ENCODE measurements at places on chromosomes 16 and 17.

- no peak for DNase-seq
These were observed 4.3 kb downstream of the SPPL2C start for GRCh38 chr17:45848868-45849535.

DNA sequence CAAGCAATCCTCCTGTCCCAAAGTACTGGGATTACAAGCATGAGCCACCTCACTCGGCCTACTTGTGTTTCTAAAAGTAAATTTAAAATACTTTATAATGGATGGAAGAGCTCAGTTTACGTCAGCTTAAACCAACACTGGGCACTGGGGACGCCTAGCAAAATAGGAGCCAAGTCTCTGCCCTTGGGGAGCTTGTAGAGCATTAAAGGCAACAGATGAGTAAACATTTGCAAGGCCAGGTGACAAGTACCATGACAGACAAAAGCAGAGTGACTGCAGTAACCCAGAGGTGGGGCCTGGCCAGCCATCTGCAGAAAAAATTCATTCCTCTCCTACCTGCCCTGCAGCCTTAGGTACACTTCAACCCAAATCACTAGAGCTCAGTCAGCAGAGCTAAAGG, 12.1 kb upstream of the NLK start:
- no peak for DNase-seq

- DNase-seq, result no peak
These were observed 47.3 kb downstream of the RPH3AL start for GRCh38 chr17:305090-305976.

GRCh38 chr16:72991211-72991610, 56.7 kb downstream of the ZFHX3 start:
- no peak for DNase-seq

DNA sequence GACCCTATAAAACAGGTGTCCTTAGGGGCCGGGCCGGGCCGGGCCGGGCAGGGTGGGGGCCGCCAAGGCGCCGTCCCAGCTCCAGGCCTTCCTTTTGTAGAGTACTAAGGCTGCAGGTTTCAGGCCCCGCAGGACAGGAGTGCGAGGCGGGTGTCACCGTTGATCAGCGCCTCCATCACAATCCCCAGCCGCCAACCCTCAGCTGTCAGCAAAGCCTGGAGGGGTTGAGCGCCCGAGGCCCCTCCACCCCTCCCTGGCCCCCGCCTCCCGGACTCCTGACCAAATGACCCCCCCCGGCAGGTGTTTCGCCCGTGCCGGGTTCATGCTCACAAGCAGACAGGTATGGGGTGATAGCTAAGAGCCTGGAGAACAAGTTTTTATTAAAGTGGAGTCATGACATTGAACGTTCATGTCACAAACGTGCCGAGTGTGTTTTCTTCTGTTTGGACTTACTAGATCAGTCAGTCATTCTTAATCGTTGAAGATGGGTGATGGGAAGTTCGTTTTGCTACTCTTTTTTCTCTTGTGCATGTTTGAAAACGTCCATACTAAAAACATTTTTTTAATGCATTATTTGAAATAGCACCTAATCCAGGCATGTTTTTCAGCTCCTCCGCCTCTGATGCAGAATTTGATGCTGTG, 534 bp downstream of the ARL2BP start:
- DNase-seq, result no peak

GRCh38 chr17:69884356-69884755, 190.7 kb upstream of the KCNJ16 start:
- no peak for DNase-seq

GRCh38 chr17:28700830-28701492, 10.7 kb downstream of the PROCA1 start:
- no peak for DNase-seq

- no peak for DNase-seq
These were observed 127.3 kb downstream of the PRKCA start for GRCh38 chr17:66429680-66430079.

GRCh38 chr17:13812350-13812749, 210.6 kb upstream of the HS3ST3A1 start:
- no peak for DNase-seq

GRCh38 chr17:70021726-70022125, 53.3 kb upstream of the KCNJ16 start:
- DNase-seq, result no peak

DNA sequence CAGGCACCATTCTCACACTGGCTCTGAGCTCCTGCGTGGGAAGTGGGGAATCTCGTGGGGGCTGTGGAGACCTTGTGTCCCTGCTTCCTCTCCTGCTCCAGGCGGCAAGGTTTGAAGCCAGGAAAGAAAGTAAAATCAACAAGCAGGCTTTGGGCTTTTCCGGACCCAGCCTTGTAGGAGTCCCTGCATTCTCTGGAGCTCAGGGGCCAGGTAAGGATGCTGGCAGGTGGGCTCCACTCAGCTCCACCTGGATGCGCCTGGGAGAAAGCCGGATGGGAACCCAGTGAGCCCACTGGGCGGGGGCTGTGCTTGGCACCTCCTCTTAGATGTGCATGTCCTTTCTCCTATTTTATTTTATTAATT, 362.5 kb downstream of the SEC14L1 start:
- no peak for DNase-seq

DNA sequence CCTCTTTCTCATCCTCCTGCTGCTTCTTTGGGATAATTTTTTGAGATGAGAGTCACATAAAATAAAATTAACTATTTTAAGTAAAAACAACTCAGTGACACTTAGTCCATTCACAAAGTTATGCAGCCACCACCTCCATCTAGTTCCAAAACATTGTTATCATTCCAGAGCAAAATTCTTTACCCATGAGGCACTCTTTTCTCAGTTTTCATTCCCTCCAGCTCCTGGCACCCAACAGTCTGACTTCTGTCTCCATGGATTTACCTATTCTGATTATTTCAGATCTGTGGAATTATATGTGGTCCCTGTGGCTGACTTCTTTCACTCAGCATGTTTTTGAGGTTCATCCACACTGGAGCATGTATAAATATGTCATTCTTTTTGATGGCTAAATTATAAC, 239.9 kb upstream of the DYNLRB2 start:
- DNase-seq, result no peak

Measured in stimulated activated naive CD8-positive, alpha-beta T cell treated with anti-CD3 and anti-CD28 coated beads, Interleukin-15, amount 100 ng/mL, for 72 hours (primary cell).